ENCODE measurements at places on chromosomes 11 and 22.

GRCh38 chr11:128042290-128042751 lies 545.0 kb downstream of the ETS1 start:
- DNase-seq: no peak

GRCh38 chr11:61609980-61610366 lies 29.1 kb upstream of the SYT7 start:
- DNase-seq: no peak

GRCh38 chr11:81197396-81197795 lies 1536.3 kb downstream of the FAM181B start:
- no peak for DNase-seq

DNA sequence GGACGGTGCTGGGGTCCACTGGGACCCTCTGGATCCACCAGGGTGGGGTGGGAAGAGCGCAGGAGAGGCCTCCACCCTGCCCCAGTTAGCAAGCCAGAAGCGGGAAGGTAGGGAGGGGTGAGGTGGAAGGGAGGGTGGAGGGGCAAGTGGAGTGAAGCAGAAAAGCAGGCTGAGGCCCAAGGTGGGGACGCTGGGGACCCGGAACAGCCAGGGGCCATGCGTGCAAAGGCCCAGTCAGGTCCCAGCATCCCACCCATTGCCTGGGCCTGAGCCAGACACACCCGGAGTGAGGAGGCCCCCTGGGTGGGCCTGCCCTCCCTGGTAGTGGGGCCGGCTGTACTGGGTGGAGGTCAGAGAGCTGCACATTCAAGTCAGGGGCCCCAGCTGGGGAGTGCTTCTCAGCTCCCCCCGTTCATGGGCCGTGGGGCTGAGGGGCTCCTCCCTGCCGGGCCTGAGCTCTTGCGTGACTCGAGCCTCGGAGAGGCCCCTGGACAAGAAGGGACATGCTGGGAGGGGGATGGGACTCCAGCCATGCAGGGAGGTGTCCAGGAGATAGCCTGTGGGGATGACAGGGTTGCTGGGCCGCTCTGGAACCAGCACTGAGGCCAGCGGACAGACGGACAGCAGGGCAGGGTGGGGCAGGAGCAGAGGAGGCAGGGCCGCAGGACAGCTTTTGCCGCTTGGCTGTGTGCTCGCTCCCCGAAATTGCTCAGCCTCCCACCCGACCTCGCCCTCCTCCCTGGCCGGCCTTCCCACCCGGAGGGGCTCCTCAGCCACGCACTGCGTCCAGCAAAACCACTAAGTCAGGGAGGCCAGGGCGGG lies 7.7 kb downstream of the TNNT3 start:
- no peak for DNase-seq

- DNase-seq: no peak
Measured at GRCh38 chr11:15985860-15986139, 370.5 kb downstream of the SOX6 start.

DNA sequence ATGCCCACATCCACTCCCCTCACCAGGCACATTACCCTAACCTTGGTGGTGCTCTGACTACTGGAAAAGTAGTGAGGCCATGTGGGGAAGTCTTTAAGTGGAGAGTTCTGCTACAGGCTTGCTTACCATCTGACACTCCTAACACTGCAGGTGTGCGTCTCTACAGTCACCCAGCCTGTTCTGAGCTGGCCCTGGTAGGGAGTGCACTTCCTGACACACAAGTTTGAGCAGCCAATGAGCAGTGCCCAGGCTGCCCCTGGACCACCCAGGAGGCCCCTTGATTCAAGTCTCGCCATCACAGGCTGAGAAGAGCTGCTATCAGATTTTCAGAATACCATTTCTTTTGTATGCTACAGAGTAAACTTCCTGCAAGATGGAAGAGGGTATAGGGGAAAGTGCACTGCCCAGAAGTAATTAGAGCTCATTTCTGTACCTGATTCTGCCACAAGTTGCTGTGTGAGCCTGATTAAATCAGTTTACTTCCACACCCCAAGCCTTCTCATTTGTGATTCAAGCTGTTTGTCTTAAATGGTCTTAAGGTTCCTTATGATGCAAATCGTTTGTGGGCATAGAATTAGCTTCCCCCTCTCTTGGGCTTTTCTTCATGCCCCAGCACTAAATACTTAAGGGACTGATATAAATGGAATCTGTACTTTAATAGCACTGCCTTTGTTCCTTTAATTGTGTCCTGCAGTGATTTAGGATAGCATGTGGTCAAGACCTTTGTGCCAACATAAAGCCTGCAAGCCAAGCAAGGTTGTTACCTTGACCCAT lies 22.2 kb downstream of the OPCML start:
- DNase-seq: no peak

DNA sequence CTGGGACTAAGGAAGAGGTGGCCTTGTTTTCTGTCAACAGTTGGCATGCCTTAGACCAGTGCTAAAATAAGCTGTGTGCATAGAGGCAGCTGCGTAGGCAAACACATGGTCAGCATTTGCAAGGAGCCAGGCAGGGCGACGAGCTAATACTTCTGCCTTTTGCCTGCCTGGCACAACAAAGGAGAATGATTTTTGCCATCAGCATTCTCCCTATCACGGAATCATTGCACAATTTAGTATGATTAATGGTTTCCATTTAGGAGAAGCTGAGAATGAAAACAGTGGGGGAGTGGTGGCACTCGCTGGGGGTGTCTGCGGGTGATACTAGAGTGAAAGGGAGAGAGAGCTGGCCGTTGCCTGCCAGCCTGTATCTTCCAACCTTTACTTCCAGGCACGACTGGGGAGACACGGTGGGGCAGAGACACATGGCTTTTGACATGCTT lies 336.0 kb downstream of the CADM1 start:
- DNase-seq: no peak

- no peak for DNase-seq
Measured at GRCh38 chr11:128584253-128584652, 3.1 kb downstream of the ETS1 start.

DNA sequence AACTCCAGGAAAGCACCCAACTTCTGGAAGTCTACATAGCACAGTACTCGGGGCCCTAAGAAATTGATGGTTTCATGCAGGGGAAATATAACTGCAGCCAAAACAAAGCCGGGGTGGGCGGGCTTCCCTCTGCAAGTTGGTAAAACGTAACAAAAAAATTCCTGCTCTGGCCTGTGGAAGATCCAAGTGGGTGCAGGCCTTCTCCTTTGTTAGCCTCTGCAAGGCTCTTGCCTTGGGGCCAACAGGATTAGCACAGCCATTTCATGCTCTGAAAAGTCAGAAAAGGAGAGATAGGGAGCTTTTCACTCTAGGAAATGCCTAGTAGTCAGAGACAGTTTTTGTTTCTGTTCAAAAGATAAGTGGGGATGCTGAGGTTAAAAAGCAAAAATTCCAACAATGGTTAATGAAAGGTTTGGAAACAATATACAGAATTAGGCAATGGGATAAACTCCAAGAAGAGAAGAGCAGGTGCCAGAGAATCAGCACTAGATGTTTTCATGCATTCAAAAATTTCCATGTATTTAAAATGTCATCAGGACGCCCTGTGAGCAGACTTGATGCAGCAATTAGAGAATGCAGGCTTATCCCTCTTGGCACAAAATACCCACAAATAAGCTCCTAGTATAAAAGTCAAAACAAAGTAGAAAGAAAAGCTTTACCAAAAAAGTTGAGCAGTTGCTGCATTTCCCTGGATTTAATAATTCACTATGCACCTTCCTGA lies 72.3 kb upstream of the CHRM4 start:
- DNase-seq: no peak

DNA sequence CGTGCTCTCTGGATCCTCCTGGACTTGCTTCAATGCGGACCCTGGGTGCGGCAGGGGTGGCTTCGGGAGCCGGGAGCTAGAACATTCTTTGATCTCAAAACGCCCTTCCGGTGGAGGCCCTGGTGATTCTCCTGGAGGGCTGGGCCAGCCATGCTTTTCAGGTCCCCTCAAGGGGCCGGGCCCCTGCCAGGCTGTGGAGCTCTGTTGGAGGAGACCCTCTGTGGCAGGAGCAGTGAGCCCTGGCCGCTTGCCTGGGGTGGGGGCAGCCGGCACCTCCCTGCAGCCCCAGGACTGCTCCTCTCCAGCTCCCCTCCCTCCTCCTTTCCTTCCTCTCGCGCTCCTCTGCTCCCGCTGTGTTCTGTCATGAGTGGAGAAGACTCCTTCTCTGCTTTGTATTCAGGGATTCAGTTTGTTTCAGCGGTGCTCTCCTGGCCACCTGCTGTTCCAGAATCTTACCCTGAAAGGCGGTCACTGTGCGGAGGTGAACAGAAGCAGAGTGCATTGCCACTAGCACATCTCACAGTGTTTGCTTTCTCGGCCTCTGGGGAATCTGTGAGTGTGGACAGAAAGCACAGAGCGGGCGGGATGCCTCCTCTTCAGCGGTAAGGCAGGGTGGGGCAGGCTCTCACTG lies 289.1 kb downstream of the TBC1D22A start:
- DNase-seq: no peak

GRCh38 chr11:36274414-36274813 lies 14.8 kb downstream of the COMMD9 start:
- no peak for DNase-seq

DNA sequence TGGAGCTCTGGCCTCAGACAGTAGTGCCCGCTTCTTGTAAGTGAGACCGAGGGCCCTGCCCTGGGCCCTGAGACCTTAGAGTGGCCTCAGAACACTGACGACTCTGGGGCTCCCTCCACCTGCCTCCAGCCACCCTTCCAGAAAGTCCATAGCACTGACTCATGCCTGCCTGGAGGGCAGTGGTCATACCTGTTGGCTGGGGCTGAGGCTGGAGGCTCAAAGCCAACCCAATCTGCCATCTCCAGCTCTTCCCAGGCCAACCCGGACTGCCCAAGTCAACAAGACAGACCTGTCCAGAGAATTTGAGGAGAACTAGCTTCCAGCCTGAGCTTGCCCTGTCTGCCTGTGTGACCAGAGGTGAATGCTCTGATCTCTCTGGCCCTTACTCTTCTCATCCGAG lies 66.9 kb upstream of the TTLL12 start:
- no peak for DNase-seq

DNA sequence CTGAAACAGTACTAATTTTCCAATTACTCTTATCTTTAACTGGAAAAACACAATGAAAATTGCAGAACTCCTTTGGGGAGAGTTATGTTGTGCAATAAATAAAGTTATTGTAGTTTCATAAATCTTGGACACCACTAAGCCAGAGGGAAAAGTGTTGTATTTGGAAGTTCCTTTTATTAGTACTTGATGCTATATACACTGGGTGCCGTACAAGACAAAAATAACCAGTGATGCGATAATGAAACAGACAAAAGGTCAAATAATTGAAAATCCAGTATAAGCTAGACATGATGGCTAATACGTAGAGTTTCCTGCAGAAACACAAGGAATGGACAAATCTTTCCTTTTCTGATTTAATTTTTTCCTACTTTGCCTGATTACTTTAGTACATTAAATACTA lies 541.1 kb downstream of the ETS1 start:
- no peak for DNase-seq

GRCh38 chr11:92154611-92155010 lies 70.0 kb upstream of the FAT3 start:
- no peak for DNase-seq

DNA sequence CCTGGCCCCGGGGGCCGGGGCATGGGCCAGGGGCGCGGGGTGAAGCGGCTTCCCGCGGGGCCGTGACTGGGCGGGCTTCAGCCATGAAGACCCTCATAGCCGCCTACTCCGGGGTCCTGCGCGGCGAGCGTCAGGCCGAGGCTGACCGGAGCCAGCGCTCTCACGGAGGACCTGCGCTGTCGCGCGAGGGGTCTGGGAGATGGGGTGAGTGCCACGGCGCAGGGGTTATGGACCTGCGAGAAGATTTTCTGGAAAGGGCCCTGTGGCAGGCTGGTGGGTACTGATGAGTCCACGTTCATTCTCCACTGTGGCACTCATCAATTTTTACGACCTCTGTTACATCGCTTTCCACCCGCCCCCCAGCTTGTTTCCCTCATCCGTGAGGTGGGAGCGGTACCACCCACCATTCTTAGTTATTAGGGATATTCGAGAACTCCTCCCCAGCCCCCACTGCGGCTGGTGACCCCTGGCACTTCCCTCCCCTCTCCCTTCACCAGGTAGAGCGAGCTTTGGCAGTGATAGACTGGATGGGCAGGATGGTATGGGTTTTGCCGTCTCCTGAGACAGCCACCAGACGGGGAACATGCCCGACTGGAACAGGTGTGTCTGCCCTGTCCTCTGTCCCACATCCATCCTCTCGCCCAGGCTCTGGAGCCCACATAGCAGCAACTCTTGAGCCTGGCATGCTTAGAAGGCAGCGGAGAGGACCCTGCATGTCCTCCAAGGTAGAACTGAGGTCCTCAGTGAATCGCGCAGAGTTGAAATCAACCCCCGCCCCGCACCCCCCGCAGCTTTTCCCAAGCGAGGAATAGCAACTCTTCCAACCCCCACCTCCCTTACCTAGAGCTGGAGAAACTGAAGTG lies 562 bp downstream of the DGAT2 start:
- no peak for DNase-seq

- no peak for DNase-seq
Measured at GRCh38 chr11:73962101-73962705, 11.4 kb downstream of the DNAJB13 start.

GRCh38 chr11:43576803-43577521 lies 103.6 kb upstream of the HSD17B12 start:
- no peak for DNase-seq

DNA sequence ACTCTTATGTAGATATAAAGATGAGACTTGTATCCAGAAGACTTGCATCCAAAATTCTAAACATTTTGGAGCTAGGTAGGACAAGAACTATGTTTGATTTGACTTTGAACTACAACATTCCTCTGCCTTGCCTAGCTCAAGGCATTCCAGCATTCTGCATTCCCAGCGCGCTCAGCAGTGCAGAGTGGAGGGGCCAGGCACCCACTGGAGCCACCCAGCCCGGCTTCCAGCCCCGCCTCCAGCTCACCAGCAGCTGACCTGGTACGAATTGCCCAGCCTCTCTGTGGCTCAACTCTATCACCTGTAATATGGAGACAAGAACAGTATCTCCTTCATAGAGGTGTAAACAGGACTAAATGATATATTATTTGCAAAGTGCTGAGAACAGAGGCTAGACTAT lies 28.8 kb downstream of the PRDM10 start:
- no peak for DNase-seq

GRCh38 chr11:12497431-12497830 lies 120.1 kb downstream of the PARVA start:
- DNase-seq: no peak

Measured in stimulated activated CD4-positive, alpha-beta T cell treated with anti-CD3 and anti-CD28 coated beads, Interleukin-1b, Interleukin-23, amount 100 ng/mL, for 1 hour (primary cell).